ENCODE measurements at places on chromosomes 3 and 15.

- peak; percentile 95 for DNase-seq
Measured at GRCh38 chr15:80507638-80508316, 103.6 kb downstream of the ARNT2 start.

- peak; percentile 4 for DNase-seq
Measured at GRCh38 chr3:17091910-17092582, 207.3 kb downstream of the PLCL2 start.

GRCh38 chr3:153437666-153438065 lies 275.6 kb downstream of the RAP2B start:
- DNase-seq, result no peak

DNA sequence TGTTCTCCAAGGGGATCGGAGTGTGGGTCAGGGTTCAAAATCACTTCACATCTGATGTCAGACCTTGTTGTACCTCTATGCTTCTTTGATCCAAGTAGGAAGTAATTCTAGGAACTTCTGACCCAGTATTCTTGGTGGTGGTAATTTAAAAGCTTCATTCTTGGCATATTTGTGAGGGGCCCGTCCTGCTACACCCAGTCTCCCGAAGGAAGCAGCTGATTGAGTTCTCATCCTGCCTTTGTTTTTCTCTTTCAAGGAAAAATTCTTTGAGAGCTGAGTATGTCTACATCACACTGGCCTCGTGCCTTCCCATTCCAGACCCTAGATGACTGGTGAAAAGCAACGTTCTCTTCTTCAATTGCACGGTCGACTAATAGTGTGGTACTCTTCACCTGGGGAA lies 234.4 kb upstream of the TPRG1 start:
- peak; percentile 58 for DNase-seq

DNA sequence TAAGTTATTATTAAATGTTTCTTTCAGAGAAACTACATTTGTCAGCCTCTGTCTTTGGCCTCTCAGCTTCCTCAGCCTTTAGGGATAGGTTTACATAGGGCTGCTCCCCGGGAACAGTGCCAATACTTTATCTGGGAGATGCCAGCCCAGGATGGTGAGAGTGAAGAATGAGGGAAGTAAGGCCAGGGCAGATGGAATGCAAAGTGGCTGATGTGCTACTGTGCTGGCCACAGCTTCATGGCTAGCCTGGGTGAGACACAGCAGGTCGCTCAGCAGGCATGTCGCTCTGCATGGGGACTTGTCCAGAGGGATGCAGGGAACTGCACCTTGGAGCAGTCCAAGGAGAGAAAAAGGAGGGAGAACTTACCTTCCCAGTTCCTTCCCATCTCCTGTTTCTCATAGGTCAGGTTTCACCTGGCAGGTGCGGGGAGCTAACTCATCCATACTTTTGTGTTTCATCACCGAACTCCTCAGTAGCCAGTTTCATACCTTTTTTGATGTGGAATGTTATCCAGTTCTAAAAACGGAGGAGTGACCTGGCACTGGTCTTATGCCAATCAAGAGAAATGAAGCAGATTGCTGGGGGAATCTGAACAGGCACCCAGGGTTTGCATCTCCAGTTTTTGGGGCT lies 30.9 kb upstream of the C15orf39 start:
- peak; percentile 38 for DNase-seq

DNA sequence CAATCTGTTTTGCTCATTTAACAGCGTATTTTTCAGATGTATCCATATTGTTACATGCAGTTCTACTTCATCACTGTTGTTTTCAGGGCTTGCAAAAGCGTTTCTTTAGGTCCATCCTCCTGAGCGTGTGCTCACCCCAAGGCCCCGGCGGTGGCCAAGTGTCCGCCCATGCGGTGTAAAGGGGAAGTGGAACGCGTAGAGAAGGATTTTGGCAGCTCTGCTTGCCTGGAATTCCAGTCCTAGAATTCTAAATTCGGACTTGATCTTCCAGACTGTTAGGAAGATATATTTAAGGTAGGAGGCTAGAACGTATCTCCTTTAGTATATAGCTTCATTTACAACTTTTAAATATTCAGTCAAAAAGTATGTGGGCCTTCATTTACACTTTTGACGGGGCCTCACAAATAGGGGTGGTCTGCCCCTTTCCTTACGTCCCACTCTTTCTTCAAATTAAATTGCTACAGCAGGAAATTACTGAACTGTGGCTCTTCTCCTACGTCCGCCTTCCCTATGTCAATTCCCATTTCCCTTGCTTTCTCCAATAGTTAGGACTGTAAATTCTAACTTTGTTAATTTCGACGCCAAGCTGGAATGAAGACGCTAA lies 609 bp upstream of the TBC1D23 start:
- peak; percentile 78 for DNase-seq

DNA sequence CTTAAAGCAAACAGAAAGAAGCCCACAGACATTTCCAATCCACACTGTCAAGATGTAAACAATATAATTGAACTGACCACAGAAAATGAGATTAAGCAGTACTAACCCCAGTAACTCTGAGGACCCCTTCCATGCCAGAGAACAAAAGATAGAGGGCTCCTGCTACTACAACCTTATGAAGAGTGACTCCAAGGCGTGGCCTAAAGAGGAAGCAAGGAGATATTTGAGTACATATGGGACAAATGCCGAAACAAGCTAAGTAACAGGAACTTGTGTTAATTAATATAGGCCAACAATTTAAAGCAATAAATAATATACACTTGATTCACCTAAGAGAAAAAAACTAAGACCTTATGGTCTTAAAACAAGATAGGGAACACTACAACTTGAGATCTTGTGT lies 25.0 kb upstream of the VPS39 start:
- no peak for DNase-seq

- DNase-seq, result peak; percentile 22
Measured at GRCh38 chr15:50182219-50183013, 420 bp downstream of the SLC27A2 start.

- DNase-seq, result peak; percentile 52
Measured at GRCh38 chr15:58666957-58667356, 82.5 kb downstream of the ADAM10 start.

GRCh38 chr3:189188466-189188865 lies 16.7 kb downstream of the TPRG1 start:
- DNase-seq, result peak; percentile 79

DNA sequence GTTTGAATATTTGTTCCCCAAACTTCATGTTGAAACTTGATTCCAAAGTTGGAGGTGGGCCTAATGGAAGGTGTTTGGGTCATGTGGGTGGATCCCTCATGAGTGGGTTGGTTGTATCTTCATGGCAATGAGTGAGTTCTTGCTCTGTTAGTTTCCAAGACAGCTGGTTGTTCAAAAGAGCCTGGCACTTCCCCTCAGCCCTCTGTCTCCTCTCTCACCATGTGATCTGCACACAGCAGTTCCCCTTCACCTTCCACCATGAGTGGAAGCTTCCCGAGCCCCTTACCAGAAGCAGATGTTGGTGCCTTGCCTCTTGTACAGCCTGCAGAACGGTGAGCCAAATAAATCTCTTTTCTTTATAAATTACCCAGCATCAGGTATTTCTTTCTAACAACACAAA lies 327.1 kb upstream of the SLCO3A1 start:
- no peak for DNase-seq

DNA sequence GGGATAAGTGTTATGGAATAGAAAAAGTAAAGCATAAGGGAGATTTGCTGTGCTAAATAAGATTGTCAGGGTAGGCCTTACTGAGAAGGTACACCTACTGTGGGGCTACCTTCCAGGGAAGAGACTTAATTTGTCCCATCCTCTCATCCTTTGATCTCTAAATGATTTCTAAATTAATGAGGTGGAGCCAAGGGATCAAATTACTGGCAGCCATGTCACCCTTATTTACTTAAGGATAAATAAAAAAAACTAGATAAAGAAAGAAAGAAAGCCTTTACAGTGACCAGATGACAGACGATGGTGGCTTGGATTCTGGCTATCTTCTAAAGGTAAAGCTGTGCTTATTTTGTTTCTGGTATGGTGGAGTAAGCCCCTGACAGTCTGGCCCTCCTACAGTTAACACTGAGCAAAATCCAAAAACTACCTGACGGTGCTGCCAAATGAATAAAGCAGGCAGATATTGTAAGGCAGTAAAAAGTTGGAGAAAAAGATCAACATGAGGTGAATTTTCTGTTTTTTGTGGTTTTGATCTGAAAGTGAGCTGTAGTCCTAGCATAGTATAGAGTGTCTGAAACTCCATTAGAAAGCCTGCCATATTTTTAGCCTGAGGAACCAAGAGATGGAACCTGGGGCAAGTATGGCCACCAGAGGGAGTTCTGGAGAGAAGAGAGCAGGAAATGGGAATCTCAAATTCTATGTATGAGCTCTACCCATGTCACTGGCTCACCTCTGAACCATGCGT lies 285.1 kb upstream of the MANF start:
- peak; percentile 66 for DNase-seq

DNA sequence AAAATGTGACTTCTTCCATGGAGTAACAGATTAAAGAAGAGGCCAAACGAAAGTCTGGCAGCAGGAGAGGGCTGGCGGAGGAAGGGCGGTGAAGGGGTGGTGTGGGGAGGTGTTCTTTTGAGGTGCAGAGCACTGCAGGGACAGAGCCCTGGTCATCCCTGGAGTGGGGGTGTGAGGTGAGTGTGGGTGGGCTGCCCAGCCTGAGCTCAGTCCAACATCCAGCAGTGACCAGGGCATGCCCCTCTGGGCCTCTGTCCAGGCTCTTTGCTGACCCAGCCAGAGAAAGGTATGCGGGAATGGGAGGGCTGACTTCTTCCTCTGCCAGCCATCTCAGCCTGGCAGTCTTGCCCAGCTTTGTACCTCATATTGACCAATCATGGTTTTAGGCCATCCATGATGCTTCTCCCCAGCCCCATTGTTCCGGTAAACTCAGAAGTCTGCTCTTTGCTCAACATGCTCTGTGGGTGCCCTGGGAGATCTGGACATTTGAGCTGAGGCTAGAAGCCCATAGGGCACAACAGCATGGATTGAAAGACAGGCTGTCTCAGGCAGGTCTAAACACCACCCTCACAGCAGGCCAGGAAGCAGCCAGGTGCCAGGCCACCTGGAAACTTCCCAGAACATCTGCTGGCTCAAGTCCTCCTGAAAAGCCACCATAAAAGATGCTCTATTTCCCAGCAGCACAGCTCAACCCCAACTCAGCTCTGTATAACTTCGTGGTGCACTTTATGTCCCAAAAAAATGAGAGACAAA lies 25.9 kb upstream of the CXCR6 start:
- DNase-seq, result no peak

DNA sequence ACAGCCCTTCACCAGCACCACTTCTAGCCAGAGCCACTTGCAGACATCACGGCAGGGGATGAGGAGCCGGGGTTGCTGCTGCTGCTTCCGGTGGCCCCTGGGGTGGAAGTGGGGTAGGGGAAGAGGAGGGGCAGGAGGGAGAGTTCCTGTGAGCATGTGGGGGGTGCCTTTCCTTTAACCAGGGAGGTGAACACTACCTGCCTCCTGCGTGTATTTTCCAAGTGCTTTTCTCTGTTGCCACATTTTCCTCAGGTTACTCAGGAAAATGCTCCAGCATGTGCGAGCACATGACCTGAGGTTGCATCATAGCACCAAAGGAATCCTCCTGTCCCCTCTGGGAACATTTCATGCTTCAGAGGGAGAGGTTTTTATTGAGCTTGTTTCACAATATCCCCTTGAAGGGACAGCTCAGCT lies 12.2 kb upstream of the SACM1L start:
- DNase-seq, result peak; percentile 84

- no peak for DNase-seq
Measured at GRCh38 chr3:174907628-174908407, 48.7 kb downstream of the NAALADL2 start.

DNA sequence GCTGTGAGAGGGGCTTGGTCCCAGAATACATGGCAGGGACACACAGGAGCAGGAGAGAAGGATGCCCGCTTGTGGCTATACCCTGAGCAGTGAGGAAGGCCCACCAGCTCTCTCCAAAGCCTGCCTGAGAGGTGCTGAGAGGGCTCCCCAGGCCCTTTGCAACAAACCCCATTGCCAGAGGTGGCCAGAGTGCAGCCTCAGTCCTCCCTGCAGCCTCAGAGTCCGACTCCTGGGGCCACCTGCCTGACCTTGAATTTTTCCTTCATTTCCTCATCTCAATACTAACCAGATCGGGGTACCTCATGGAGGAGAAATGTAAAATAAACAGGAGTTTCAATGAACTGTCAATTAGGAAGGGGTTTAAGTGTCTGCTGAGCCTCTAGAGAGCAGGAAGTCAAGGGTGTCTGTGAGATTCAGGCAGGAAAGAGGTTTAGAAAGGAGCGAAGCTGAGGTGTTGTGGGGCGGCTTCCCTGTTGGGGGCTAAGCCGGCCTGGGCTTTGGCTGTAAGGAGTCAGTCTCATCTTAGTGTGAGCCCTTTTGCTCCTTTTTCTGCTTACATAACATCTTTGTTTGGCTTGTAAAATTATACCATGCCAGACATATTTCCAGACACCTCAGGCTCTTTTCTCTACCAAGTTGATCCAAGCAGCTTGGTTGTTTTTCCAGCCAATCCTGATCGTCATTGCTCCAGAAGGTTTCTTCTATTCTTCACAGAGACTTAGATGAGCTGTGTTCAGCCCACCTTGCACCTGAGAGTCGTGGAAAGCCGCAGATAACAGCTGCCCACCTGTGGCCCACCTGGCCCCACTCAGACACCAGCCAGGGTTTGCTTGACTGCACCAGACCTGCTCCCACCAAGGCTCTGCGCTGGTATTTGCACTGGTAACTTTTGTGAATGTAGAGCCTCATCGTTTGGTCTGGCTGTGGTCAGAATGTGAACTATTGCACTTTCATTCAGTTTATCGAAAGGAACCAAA lies 36.7 kb downstream of the CMTM7 start:
- DNase-seq, result no peak

DNA sequence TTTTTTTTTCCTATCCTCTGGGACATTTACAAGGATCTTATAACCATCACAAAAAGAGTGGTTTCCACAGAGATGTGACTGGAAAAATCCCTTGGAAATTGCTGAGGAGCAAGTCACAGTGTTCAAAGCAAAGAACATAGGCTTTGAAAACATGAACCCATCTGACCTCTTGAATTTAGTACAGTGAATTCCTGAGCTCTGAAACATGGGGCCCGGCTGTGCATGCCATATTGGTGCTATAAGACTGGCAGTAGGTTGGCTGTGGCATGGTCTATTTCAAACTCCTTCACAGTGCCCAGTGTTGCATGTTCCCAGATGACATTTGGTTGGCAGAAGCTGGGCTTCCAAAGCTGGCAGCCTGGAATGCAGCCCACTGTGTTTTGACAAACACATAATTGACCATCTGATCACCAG lies 202.2 kb downstream of the TIGIT start:
- peak; percentile 50 for DNase-seq

DNA sequence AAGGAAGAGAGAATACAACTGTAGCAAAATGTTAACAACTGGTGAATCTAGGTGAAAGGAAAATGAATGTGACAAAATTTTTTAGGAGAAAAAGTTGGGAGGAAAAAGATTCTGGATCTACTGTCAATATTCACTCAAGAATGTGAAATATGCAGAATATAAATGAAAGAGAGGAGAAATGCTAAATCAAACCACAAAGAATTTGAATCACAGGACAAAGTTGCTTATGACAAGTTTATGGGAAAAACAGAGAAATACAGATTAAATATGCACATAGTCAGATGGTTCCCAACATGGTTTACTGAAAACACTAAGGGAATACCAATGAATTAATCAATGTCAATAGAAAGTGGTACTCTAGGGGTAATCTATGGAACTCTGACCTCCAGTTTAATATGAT lies 27.6 kb downstream of the C3orf33 start:
- peak; percentile 11 for DNase-seq
